H54 (cell line): ENCODE measurements at places on chromosomes 4 and X.

DNA sequence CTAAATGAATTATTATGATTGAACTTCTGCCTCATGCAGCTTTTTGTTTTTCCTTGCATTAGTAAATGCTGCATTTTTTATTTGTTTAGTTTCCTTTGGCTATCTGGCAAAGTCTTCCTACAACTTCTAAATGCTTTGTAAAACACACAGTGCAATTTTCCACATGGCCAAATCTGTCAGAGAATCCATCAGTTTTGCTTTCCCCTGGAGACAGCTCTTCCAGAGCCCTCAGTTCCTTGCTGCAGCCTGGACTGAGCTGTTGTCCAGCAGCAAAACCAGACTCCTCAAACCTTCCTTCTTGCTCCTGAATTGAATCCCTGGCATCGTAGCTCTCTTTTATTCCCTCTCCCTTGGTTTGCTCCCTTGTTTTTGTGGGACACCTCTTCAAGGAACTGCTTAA, 42.6 kb downstream of the MED28 start:
- no peak for DNase-seq

- DNase-seq: no peak
Observed at GRCh38 chr4:185786422-185786821, 25.6 kb downstream of the SORBS2 start.

DNA sequence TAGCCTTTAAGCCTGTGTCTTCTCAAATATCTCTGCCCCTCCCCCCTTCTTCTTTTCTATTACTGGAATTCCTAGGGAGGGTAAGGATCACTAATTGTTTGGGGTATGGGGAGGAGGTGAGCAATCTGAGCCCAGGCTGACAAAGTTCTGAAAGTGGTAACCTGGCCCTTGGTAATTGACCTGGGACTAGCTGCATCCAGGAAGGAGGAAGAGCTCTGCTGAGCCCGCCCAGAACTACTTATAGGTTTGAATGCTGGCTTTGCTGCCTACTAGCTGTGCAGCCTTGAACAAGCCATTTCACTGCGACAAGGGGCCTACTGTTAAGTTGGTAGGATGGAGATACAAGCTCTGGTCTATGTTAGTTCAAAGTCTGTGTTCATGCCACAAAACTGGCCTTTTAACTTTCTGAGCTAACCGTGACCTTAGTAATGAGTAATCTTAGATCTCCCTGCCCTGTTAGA, 37.8 kb downstream of the DGKK start:
- no peak for DNase-seq

DNA sequence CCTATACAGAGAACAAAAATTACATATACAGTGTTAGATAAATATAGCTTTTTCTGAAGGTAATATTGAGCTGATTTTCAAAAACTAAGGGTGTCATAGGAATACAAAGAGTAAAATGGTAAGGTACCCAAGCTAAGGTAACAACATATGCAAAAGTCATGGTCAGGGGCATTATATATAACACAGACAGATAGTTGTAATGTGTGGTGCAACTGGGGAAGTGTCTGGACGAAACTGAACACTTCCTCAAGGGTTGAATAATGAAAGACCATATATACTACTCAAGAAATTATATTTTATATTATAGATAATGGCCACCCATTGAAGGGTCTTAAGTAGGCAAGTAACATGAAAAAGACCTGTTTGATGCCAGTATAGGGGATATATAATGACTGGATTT, 262.1 kb upstream of the CXXC4 start:
- DNase-seq: no peak

- no peak for DNase-seq
Observed at GRCh38 chrX:20212486-20213089, 54.1 kb downstream of the RPS6KA3 start.

GRCh38 chrX:32954125-32954524, 257.2 kb downstream of the DMD start:
- DNase-seq: no peak

DNA sequence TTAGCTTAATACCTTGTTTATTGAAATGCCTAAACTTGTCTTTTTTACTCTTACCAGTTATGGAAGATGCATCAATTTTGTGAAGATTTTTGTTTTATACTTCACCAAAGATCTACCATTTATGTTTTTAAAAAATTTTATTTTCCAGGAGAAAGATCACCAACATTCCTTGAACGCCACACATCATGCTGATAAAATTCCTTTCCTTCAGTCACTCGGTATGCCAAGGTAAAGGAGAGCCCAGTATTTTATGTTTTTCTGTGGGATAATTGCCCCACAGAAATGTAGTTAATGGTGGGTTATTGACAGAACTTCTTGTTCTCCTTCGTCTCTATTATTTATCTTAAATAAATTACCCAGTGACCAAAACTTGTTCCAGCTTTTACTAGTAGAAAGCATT, 217.0 kb downstream of the GC start:
- DNase-seq: no peak

DNA sequence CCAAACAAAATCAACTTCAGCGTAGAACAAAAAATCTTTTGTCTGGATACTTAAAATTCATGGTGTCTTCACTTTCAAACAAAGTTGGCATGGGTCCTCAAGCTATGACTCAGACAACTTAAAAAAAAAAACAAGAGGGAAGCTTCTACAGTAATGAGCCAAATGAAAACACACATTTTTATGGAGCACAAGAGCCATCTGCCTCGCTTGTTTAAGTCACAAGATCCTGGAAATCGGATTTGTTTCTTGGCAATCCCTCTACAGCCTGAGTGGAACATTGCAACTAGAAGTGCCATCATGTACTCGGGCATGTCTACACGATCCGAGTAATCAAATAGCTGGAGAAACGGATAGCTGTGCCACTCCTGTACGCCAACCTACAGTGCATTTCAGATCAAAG, 22.6 kb downstream of the LAMP2 start:
- DNase-seq: no peak

GRCh38 chr4:115360431-115360830, 247.0 kb upstream of the NDST4 start:
- DNase-seq: no peak

DNA sequence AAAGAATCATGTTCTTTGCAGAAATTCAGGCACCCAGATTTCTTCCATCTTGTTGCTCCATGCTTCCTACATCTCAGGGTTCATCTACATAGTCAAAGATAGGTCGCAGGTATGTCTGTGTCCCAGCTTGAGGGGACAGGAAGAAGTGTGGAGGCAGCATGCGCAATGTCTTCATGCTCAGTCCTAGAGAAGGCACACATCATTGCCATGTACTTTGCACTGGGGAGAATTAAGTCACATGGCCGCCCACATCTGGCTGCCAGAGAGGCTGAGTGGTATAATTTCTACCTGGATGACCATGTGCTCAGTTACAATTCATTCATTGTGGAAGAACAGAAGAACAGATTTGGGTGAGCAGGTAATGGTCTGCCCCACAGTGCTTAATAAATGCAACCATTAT, 54.1 kb downstream of the GAB1 start:
- DNase-seq: no peak

DNA sequence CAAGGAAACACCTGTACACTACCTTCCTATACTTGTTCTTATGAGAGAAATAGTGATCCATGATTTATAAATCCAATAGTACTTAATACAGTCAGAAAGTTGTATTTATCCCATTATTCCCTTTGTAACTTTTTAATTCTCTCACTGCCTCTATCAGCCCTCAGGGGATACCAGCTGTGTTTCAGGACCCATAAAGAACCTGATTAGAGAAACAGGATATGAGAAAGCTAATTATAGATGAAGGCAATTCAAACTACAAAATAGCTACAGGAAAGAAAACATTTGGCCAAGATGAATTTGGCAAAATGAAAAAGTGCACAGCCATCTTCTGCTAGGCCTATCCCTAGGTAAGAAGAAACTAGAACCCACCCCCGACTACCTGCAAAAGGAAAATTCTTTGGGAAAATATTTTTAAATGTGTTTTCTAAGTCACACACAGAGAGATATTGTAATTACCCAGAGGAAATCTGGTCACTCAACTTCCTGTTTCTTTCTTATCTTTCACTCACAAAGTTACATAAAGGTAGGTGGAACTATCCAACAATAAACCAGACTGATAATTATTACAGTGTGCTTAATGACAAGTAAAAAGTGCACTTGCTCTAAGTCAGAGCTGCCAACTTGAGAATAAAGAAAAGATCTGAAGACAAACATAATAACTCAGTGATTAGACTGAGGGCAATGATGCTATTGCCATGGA, 836.5 kb upstream of the HTR2C start:
- no peak for DNase-seq

- no peak for DNase-seq
Observed at GRCh38 chr4:90142081-90142480, 14.9 kb downstream of the CCSER1 start.

DNA sequence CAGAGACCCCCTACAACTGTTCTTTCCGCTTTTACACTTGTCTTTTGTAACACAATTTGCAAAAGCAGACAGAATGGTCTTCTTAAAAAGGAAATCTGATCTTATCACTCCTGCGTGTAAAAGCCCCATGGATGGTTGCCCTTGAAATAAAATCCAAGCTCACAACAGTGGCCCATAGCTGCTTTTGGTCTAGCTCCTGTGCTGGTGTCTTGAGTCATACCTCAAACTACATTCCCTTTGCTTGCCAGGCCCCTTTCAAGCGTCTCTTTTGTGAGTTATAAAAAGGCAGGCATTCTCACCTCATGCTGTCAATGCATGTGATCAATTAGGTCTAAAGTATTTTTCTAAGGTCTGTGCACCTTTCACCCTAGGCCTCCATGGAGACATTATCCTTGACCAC, 27.6 kb downstream of the HPGD start:
- no peak for DNase-seq

DNA sequence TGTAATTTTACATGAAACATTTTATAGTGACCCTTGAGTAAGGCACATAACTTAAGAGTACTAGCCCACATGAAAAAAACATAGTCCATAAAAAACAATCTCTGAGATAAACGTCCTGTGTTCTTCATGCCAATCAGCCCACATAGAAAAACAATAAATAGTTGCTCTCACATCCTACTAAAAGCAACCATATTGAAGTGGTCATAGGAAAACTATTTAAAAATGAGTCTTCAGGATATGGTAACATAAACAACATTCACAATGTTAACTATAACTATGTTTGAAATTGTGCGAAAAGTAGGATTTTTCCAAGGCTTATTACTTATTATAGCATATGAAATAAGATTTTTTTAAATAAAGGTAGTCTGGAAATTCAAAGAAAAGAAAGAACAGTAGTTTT, 77.1 kb upstream of the EPHA5 start:
- DNase-seq: no peak

GRCh38 chrX:15605226-15605625, 4.5 kb upstream of the ACE2 start:
- DNase-seq: no peak

DNA sequence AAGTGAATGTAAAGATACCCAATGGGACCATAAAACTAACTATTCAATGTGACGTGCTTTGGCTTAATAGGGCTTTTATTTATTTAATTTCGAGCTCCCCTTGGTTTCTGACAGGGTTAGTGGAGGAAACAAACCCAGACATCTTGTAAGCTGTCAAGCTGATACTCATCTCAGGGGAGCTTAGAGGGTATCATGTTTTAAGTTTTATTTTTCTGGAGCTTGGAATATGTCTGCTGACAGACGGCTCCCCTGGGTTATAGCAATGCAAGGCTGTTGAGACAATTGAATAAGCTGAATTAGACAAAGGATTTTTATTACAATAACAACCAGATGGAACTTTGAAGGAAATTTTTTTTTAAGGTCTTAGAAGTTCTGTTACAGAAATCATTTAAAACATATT, 456.5 kb downstream of the IL1RAPL1 start:
- DNase-seq: no peak

DNA sequence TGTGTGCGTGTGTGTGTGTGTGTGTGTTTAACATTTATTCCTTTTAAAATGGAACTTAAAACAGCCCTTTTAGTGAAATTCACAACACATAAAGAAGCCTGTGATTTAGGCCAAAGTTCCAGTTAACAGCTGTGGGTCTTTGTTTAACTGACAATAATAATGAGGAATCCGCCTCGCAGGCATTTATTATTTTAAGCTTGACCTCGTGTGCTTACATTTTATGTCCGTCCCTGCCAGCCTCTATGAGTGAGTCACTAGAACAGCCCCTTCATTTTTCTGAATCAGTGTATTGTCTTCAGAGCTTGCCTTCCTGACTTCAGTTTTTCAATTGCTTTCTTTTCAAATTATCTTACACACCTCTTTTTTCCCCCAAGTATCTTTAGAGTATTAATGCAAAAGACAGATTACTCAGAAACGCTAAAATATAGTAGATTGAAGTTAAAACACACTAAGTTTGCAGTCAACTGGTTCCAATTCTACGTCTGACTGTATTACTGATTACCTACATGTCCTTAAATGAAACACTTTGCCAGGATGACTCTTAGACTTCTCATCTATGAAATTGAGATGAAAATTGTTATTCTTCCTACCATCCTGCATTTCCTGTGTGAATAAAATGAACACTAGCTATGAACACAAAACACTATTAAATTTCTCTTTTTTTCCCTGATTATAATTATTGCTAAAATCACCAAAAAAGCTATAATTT, 319.6 kb upstream of the HS3ST1 start:
- DNase-seq: no peak

GRCh38 chr4:96483308-96484030, 643.6 kb downstream of the PDHA2 start:
- no peak for DNase-seq

DNA sequence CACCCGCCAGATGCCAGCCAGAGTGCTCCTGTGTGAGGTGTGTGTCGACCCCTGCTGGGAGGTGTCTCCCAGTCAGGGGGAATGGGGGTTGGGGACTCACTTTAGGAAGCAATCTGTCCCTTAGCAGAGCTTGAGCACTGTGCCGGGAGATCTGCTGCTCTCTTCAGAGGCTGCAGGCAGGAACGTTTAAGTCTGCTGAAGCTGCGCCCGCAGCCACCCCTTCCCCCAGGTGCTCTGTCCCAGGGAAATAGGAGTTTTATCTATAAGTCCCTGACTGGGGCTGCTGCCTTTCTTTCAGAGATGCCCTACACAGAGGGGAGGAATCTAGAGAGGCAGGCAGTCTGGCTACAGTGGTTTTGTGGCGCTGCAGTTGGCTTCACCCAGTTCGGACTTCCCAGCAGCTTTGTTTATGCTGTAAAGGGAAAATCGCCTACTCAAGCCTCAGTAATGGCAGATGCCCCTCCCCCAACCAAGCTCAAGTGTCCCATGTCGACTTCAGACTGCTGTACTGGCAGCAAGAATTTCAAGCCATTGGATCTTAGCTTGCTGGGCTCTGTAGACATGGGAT, 80.8 kb downstream of the CCSER1 start:
- DNase-seq: no peak

- no peak for DNase-seq
Observed at GRCh38 chr4:167602157-167602556, 367.9 kb upstream of the SPOCK3 start.

GRCh38 chrX:148672517-148672916, 172.1 kb downstream of the AFF2 start:
- DNase-seq: no peak

GRCh38 chr4:59044286-59044900, 1934.2 kb upstream of the IGFBP7 start:
- DNase-seq: no peak
